ENCODE measurements at places on chromosomes 6 and 20. TPM values are rescaled to one million over a fixed set of nuclear protein-coding genes. Genes with fewer than 3 reads are reported as not detected.

Gene TUBB2B
- not detected for total RNA-seq

Gene NKX2-2
- not detected for total RNA-seq

Gene BACH2
- 30.3 TPM for total RNA-seq

Gene GLP1R
- not detected for total RNA-seq

Gene EDN1
- not detected for total RNA-seq

Gene C20orf204
- total RNA-seq, result 6.9 TPM

Gene ATP6V1G2
- total RNA-seq, result 3.8 TPM

Gene SEMG1
- total RNA-seq, result not detected

Gene KCNK5
- 9.2 TPM for total RNA-seq

Gene GHRH
- total RNA-seq, result not detected

Gene BANF2
- total RNA-seq, result not detected

Gene DLK2
- 0.18 TPM for total RNA-seq

Gene SNX9
- total RNA-seq, result 39.8 TPM

Gene TRIM15
- total RNA-seq, result not detected

Gene EGFL8
- 5.1 TPM for total RNA-seq

Gene SIRPG
- 109 TPM for total RNA-seq

Gene CDSN
- total RNA-seq, result not detected

Measured in activated CD4-positive, alpha-beta memory T cell treated with anti-CD3 and anti-CD28 coated beads, Interleukin-2, amount 10 ng/mL, durations not matched to agents 7 days and 5 days (primary cell).